Omental fat pad (tissue), 4 donors: ENCODE measurements at places on chromosomes 1 and 21. TPM values are rescaled to one million over a fixed set of nuclear protein-coding genes. Genes with fewer than 3 reads are reported as not detected.

- no peak for DNase-seq
These were observed 11.3 kb downstream of the HS2ST1 start for GRCh38 chr1:86925742-86926141.

The AZIN2 gene
- 5.0 TPM for total RNA-seq

- DNase-seq, result no peak
These were observed 195.2 kb upstream of the JUN start for GRCh38 chr1:58979086-58979485.

DNA sequence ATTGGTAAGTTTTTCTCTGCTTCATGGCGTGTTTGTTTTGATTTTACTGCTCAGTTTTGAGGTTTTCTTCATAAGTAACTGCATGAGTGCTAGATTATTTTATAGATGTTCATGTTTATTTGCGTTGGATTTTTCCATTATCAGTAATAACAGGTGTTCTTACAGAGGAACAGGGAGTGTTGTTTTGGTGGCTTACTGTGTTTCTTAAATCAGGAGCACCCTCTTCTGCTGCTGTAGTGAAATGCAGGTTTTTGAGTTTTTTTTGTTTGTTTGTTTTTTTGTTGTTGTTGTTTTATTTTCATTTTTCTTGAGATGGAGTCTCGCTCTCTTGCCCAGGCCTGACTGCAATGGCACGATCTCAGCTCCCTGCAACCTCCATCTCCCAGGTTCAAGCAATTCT is 32.6 kb downstream of the CTBS start:
- no peak for DNase-seq

The ZNF648 gene
- not detected for total RNA-seq

The RPL5 gene
- total RNA-seq, result 1,551 TPM

GRCh38 chr1:231985296-231986023 is 358.9 kb downstream of the DISC1 start:
- no peak for DNase-seq

DNA sequence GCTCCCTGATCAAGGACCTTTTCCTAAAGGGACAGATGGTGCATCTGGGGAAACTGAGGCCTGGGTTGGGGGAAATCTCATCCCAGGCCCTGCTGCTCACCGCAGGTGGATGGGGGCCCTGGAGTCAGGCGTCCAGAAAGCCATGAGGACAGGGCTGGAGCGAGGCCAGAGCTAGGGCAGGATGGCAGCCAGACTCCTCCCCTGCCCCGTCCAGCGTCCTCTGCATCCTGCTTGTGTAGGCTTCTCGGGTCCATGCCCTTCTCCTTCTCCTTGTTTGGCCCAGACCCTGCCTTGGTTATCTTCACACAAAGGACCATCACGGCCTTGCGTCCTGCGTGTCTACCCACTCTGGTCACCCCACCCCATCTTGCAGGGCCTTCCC is 43.0 kb downstream of the TRIM11 start:
- no peak for DNase-seq

The RAP1GAP gene
- not detected for total RNA-seq
